CD8-positive, alpha-beta memory T cell (primary cell): ENCODE measurements at places on chromosomes 12 and 14. TPM values are rescaled to one million over a fixed set of nuclear protein-coding genes. Genes with fewer than 3 reads are reported as not detected.
A peak's percentile ranks its signal among the peaks of the same experiment; 100 is the strongest.

Gene LRRC10
- not detected for total RNA-seq

- DNase-seq, result no peak
Observed at GRCh38 chr12:52436000-52436827, 2.0 kb upstream of the KRT75 start.

DNA sequence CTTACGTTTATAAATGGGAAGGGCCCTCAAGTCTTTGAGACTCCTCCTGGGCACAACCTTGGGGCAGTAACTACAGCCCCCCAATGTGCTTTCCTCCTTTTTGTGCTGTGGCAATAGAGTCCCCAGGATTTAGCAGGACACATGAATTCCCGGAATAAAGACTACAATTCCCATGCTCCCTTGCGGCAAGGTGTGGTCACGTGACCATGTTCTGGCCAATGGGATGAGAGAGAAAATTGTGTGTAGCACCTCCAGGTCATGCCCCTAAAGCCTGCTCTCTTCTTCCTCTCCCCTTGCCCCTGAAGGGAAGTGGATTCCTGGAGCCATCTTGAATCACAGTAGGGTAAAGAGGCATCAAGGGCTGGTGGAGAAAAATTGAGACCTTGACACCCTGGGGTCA lies 295.1 kb upstream of the SFSWAP start:
- no peak for DNase-seq

DNA sequence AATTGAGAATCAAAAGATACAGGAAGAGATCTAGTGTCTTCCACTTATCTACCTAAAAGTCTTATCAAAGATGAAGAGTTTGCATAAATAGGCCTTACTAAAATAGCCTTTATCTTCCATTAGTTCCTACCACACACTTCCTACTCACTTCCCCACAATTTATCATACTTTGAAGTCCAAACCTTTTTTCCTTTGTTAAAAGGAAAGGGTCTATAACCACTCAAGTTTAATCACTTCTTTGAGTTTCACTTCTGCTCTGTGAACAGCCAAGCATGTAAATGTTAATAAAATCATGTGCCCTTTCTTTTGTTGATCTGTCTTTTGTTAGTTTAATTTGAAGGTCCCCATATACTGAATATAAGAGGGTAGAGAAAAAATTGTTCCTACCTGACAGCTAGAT lies 114.5 kb downstream of the PHLDA1 start:
- no peak for DNase-seq

GRCh38 chr14:24851837-24852236 lies 198.1 kb downstream of the STXBP6 start:
- DNase-seq, result no peak

- DNase-seq, result no peak
Observed at GRCh38 chr14:33692762-33693161, 258.1 kb downstream of the EGLN3 start.

Gene ANO4
- not detected for total RNA-seq

GRCh38 chr12:32030151-32030550 lies 70.9 kb downstream of the RESF1 start:
- DNase-seq, result no peak

DNA sequence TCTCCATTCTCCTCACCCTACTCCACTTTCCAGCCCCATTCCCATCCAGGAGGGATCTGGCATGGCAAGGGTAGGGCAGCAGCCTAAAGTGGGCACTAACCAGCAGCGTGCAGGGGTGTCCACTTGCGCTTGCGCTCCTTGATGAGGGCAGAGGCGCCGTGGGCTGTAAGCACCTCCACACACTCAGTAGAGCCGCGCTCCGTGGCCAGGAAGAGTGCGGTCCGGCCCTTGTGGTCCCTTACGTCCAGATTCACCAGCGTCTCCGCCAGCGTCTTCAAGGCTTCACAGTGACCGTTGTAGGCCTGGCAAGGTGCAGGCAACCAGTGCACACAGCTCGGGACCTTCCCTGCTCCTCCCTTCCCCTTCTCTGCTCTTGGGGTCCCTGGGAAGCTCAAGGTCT lies 10.3 kb downstream of the ANKRD52 start:
- DNase-seq, result no peak

DNA sequence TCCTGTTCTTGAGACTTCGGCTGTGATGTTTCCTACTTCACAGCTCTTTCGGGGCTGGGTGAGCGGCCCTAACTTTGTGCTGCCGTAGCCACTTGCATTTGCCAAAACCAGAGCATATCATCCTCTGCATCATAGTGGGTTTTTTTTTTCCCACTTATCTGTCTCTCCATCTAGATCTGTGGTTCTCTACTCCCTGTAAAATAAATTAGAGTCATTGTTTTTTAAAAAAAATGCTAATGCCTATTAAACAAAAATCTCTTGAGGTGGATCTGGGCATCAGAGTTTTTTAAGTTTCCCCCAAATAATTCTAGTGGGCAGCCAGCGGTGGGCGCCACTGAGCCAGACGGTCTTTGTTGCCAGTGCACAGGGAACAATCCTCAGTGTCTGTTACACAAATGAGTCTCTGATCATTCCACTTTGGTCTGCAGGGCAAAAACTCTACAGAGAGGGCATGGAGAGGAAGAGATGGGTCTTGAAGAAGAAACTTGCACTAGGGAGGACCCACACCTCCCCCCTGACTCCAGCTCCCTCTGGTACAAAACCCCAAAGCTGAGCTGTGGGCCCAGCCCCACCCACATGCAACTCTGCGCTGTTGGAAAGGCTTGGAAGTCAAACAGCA lies 62.4 kb upstream of the BCL2L14 start:
- peak; percentile 62 for DNase-seq

- no peak for DNase-seq
Observed at GRCh38 chr14:54665946-54666345, 99.0 kb downstream of the SAMD4A start.

GRCh38 chr12:1099158-1099557 lies 108.1 kb downstream of the ERC1 start:
- no peak for DNase-seq

Gene NEUROD4
- not detected for total RNA-seq

DNA sequence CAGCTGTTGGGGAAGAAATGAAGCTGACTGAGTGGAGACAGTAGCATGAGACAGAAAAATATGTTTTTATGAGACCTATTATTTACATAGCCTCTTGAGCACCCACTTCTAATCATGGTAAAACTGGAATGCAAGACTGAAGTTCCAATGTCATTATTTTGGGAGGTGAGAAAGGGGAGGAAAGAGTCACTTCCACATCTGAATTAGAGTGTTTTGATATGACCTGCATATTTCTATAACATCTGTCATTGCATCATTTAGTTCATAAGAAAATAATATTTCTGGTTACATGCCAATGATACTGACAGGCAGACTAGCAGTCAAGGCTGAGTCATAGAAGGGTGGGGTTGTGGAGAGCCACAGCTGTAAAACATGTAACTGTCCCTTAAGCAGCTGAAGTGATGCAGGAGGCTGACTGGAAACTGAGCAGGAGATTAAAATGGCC lies 26.7 kb downstream of the NTN4 start:
- no peak for DNase-seq

Gene DLGAP5
- total RNA-seq, result 36.0 TPM

GRCh38 chr12:132433641-132434395 lies 56.1 kb upstream of the FBRSL1 start:
- no peak for DNase-seq

DNA sequence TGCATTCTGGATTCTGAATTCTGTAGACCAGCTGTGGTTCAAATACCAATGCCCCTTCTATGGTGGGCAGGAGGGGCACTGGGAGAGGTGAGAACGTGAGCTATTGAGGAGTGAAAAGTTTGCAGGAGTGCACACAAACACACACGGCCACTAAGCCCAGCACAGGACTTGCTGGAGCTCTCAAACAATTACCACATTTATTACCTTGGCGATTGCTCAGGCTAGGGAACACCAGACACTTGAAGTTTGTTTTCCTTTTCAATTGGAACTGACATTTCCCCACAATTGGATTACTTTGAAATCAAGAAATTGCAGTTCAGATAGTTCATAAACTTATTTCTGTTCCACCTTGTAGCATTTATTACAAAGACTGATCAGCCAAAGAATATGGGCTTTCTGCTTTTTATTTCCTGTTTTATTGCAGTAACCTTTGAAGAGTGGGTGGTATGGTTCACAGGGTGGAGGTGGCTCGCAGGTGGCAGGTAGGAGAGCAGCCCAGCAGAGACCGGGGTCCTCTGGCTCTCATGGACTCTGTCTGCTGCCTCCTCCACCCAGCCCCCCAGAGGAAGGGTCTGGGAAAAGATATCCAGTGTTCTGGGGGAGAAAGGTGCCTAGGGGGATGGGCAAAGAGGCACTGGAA lies 429.8 kb upstream of the CCDC196 start:
- no peak for DNase-seq

DNA sequence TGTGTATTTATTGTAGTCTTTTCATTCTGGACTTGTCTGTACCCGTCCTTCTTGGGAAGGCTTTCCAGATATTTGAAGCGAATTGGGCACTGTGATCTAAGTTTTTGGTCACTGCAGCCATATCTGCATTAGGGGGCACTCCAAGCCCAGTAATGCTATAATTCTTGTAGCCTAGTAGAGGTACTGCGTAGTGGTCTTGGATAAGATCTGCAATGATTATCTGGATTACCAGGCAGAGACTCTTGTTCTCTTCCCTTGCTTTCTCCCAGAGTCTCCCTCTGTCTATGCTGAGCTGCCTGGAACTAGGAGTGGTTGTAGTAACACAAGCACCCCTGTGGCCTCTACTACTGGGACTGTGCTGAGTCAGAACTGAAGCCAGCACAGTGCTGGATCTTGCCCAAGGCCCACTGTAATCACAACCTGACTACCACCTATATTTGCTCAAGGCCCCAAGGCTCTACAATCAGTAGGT lies 30.0 kb downstream of the SLC38A2 start:
- peak; percentile 16 for DNase-seq

Gene SLC6A15
- total RNA-seq, result not detected
